ENCODE measurements at places on chromosomes 12 and 14. TPM values are rescaled to one million over a fixed set of nuclear protein-coding genes. Genes with fewer than 3 reads are reported as not detected.

DNA sequence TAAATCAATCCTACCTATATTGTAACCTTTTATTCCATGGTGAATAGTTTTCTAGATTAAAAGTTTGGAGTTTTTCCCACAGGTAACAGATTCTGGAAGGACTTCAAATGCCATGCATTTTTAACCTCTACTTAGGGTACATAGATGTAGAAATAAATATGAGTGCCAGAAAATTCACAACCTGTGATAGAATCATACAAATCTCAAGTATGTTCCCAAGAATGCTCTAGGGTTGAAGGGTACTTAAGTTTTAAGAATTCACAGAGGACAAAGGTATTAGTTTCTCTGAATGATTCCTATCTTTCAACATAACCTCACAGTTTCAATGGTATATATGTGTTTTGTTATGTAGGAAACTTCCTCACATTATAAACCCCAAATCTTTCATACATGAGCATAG lies 511.3 kb downstream of the TMEM117 start:
- no peak for DNase-seq

DNA sequence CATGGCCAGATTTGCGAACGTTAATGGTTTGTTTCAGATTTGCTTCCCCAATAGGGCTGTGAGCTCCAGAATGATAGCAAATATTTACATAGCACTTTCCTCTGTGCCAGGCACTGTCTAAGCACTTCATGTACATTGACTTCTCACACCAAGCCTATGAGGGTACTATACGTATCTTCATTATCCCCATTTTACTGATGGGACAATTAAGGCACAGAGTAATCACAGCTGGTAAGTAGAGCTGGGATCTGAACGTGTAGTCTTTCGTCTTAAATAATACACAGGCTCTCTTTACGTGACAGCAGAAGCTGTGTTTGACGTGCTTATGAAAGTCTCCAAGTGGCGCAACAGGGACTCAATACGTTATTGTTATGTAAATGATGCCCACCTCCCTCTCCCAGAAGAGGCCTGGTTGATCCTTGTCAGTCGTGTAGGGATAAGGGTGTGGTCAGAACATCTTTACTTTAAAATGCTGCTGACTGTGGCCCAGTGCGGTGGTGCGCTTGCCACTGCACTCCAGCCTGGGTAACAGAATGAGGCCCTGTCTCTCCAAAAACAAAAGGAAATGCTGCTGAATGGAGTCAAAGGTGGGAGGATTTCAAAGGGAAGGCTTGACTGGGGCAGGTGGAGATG lies 66.3 kb upstream of the TCL1B start:
- no peak for DNase-seq

DNA sequence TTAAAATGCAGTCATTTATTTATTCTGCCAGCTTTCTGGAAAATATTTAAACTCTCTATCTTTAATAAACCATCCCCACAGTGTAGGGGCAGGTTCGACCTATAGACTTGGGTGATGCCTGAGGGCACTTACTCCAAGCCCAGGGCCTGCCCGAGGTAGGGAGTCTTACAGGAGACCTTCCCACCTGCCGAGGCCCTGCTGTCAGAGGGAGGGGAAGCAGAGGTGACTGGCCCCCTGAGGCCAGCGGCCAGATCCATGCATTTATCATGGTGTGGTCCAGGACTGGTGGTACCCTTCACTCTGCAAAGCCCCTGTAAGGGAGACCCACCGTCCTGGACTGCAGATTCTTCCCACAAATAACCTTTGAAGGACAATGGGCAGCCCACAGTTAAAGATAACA lies 7.6 kb downstream of the EML1 start:
- no peak for DNase-seq

DNA sequence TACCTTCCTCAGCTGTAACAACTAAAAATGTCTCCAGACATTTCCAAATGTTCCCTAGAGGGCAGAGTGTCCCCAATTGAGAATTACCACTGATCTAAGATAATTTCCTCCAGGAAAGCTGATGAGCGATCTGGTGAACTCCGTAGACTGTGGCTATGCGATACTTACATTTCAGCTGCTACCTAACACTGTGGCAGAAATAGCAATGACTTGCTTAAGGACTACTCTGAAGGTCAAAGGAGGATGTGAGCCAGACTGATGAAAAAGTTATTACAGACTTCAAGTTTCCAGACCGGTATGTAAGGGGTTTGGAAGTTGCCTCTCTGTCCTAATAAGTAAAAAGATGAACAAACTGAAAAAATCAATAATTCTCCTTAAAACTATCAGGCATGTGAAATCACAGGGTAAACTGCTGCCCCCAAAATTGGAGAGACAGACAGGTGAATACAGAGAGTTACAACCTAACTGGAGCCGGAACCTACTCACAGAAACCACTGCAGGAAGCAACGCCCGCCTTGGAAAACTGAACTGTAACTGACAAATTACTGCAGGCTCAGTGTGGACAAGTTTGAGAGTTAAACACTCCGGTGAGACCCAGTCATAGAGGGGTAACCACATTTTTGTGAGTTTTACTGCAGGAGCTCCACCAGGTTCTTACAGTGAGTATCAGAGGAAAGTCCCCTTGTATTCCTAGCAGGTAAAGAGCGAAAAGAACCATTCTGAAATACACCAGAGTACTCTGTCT lies 60.0 kb upstream of the PARP11 start:
- no peak for DNase-seq

GRCh38 chr12:66944365-66944764 lies 265.5 kb upstream of the GRIP1 start:
- no peak for DNase-seq

DNA sequence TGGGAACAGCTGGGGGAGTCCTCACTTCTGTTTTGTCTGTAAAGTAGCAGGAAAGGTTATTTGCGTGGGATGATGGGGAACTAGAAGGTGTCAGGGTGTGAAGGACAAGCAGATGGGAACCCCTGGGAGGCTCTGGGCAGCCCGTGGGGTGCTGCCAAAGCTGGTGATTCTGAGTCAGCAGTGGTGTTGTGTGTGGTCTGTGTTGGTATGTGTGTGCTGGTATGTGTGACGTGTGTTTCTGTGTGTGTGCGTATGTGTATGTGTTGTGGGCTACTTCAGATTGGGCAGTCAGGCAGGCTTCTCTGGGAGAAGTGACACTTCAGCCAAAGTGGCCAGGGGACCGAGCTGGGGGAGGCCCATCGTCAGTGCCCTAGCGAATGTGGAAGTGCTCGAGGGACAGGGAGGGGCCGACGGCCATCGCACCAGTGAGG lies 15.3 kb upstream of the BDKRB2 start:
- no peak for DNase-seq

GRCh38 chr14:101882141-101882935 lies 82.0 kb upstream of the DYNC1H1 start:
- DNase-seq, result no peak

GRCh38 chr12:22160396-22161003 lies 114.5 kb downstream of the CMAS start:
- DNase-seq, result no peak

DNA sequence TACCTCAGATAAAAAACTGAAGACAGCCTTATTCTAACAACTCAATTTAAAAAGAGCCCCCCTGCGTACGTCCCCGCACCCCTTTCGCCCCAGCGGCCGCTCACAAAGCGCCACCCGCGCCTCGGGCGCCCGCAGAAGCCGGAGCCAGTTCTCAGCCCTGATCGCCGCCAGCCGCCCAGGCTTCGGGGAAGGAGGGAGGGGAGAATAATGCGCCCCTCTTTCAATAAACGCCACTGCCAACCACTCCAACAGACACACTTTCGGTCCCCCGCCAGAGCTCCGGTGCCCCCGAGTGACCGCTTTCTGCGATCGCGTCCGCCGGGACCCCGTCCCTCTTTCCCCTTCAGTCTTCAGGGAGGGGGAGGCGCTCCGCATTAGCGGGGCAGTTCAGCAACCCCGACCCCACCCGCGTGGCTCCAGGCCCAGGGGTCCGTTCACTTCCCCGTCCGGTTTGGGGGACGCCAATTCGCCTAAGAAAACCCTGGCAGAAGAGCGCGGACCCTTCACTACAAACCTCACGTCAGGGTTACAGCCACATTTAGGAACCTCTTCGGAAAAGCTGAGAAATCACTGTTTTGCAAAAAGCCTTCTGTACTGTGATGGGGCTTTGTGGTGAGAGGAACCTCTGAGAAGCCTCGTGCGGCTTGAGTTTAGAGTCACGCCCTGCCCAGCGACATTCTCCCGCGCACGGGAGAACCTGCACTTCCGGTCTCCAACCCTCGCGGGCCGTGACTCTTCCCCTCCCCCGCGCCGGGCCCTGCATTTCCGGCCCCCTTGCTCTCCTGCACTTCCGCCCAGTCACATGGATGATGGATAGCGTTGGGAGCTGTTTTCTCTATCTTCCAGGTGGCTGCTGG lies 18.7 kb downstream of the FOXG1 start:
- DNase-seq, result peak; percentile 90

- DNase-seq, result no peak
Measured at GRCh38 chr14:41548666-41549065, 58.0 kb upstream of the LRFN5 start.

DNA sequence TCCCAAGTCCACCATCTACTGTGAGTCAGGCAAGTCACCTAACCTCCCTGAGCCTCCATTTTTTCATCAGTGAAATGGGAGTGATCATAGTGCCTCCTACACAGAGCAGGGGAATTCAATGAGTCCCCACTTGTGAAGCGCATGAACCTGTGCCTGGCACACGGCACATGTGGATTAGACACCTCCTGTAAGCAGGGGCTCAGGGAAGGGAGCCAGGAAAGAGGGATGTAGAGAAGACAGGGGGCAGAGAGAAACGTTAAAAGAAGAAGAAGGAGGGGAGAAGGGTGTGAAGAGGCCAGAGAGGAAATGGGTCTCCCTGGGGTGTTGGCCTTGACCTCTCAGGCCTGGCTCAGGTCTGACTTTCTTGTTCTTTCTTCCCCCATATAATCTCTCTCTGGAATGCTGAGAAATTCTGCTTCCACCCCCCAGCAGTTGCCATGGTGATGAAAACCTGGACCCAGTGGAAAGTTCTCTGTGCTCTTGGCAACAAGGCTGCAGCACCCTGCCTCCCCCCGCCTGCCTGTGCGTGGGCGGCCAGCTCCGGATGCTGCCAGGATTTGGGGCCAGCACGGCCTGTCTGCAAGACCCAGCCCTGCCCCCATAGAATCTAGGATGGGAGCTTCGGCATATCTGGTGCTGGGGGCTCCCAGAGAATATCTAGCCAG lies 94.5 kb downstream of the CALM1 start:
- DNase-seq, result no peak

DNA sequence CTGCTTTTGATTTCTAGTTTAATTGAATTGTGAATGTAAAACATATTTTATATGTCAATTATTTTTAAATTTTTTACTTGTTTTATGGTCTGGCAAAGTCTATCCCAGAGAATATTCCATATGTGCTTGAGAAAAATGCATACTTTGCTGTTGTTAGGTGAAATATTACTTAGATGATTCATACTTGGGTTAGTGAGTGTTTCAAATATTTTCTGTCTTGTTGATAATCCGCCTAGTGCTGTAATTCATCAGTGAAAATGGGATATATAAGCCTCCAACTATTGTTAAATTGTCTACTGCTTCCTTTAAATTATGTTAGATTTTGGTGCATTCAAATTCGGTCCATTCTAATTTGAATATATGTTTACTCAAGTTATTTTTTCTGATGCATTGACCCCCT lies 395.5 kb downstream of the LRFN5 start:
- DNase-seq, result no peak

GRCh38 chr12:39012870-39013269 lies 107.5 kb upstream of the CPNE8 start:
- DNase-seq, result no peak

GRCh38 chr12:95790033-95790916 lies at the start of gene NTN4:
Gene NTN4, minus strand, starts transcription at chr12:95790764. Its CDS starts 455 bp downstream, at chr12:95790309.
- peak; percentile 59 for DNase-seq

GRCh38 chr12:114903083-114903691 lies 219.2 kb upstream of the TBX3 start:
- DNase-seq, result peak; percentile 94

GRCh38 chr14:95489214-95490137 lies 27.0 kb downstream of the SYNE3 start:
- DNase-seq, result peak; percentile 3

Gene PLEKHH1
- total RNA-seq, result 1.8 TPM

Gene WDHD1
- total RNA-seq, result 13.9 TPM

Gene ENTPD5
- 5.5 TPM for total RNA-seq

Gene KCNH3
- total RNA-seq, result 0.05 TPM

Gene GDF11
- total RNA-seq, result 3.9 TPM

Gene SLC4A8
- total RNA-seq, result 12.3 TPM

Gene TTC9
- total RNA-seq, result 1.3 TPM

Gene RNASE3
- total RNA-seq, result not detected

Gene CLEC14A
- total RNA-seq, result 0.20 TPM

Gene LRP1-AS
- total RNA-seq, result not detected

Gene LRFN5
- total RNA-seq, result 0.05 TPM

Gene PZP
- total RNA-seq, result not detected

Gene STK38L
- 13.4 TPM for total RNA-seq
